ENCODE measurements at places on chromosomes 11 and 22. TPM values are rescaled to one million over a fixed set of nuclear protein-coding genes. Genes with fewer than 3 reads are reported as not detected.

PHETA2 gene
- total RNA-seq: 2.2 TPM

PLAAT3 gene
- total RNA-seq: 7.6 TPM

NXPE2 gene
- total RNA-seq: 0.18 TPM

DPAGT1 gene
- 31.4 TPM for total RNA-seq

DDIAS gene
- 4.0 TPM for total RNA-seq

FLRT1 gene
- total RNA-seq: 0.53 TPM

MFRP gene
- not detected for total RNA-seq

LRRN4CL gene
- total RNA-seq: 0.81 TPM

RBMXL2 gene
- 0.54 TPM for total RNA-seq

C22orf15 gene
- total RNA-seq: 0.07 TPM

RPS19BP1 gene
- 169 TPM for total RNA-seq

FREY1 gene
- total RNA-seq: 2.7 TPM

SMARCB1 gene
- 162 TPM for total RNA-seq

KCNQ1OT1 gene
- 3.1 TPM for total RNA-seq

GGTLC3 gene
- total RNA-seq: 1.2 TPM

SYTL2 gene
- 4.1 TPM for total RNA-seq

NTM gene
- 1.1 TPM for total RNA-seq

- H3K4me1 ChIP-seq: no peaks in the 10 kb centered on the region
- no peak overlapping the region for H3K27ac ChIP-seq
- H3K27me3 ChIP-seq: peaks cover under 1% of the 10 kb centered on the region
- no peak overlapping the region for H3K4me3 ChIP-seq
Observed at GRCh38 chr22:35549328-35549727, 8.7 kb downstream of the RASD2 start.

GRCh38 chr11:9568161-9568853 is 5.2 kb upstream of the WEE1 start:
- H3K27me3 ChIP-seq: no peaks in the 10 kb centered on the region
- no peaks in the 10 kb centered on the region for H3K36me3 ChIP-seq
- H3K27ac ChIP-seq: peak overlapping the region; percentile 98
- peaks cover 35% of the 10 kb centered on the region for H3K4me1 ChIP-seq
- no peak overlapping the region for H3K4me3 ChIP-seq

- no peak for DNase-seq
- no peaks in the 10 kb centered on the region for H3K36me3 ChIP-seq
- no peak overlapping the region for H3K27ac ChIP-seq
- H3K27me3 ChIP-seq: no peaks in the 10 kb centered on the region
Observed at GRCh38 chr11:103808252-103808651, 228.2 kb upstream of the DDI1 start.

- H3K36me3 ChIP-seq: no peaks in the 10 kb centered on the region
- H3K27me3 ChIP-seq: no peaks in the 10 kb centered on the region
- peak; percentile 77 for DNase-seq
- peaks cover 29% of the 10 kb centered on the region for H3K4me1 ChIP-seq
- H3K27ac ChIP-seq: peak overlapping the region; percentile 90
Observed at GRCh38 chr22:27959335-27960090, 40.5 kb upstream of the PITPNB start.

GRCh38 chr11:5275369-5276110 is 5.8 kb upstream of the HBE1 start:
- H3K4me3 ChIP-seq: no peak overlapping the region
- no peaks in the 10 kb centered on the region for H3K4me1 ChIP-seq
- DNase-seq: peak; percentile 9
- H3K27me3 ChIP-seq: no peaks in the 10 kb centered on the region

DNA sequence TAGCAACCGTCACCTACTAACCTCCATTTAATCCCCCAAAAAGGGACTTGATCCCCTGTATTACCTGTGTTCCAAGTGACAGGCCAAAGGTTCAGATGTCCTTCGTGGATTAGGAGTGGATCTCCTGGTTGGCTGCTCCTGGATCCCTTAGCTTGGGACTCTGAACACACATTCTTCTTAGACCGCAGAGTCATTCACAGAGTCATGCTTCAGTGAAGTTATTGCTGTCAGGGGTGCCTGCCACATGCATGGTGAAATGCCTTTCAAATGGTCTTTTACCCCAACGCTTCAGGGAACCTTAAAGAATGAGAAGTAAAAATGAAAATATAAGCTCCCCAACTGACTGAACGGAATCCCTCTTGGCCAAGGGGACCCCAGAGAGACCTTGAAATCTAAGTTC is 49.1 kb downstream of the ADAMTS8 start:
- H3K27ac ChIP-seq: no peak overlapping the region
- H3K4me3 ChIP-seq: no peak overlapping the region
- DNase-seq: no peak

DNA sequence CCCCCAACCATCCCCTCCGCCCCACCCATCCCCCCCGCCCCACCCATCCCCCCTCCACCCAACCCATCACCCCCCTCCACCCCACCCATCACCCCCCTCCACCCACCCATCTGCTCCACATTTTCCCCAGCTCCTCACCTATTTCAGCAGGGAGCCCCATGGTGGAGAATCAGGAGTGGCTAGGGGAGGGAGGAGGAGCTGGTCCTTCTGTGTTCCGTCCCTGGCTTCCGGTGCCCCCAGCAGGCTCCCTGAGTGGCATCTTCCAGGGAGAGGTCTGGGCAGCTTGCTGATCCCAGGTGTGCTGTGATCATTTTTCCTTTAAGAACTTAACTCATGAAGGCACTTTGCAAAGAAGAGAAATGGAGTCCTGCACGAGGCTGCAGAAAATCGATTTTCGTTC is 365.8 kb downstream of the TBC1D22A start:
- no peaks in the 10 kb centered on the region for H3K27me3 ChIP-seq
- H3K36me3 ChIP-seq: no peaks in the 10 kb centered on the region
- no peak overlapping the region for H3K27ac ChIP-seq
- H3K4me1 ChIP-seq: no peaks in the 10 kb centered on the region
- DNase-seq: no peak

DNA sequence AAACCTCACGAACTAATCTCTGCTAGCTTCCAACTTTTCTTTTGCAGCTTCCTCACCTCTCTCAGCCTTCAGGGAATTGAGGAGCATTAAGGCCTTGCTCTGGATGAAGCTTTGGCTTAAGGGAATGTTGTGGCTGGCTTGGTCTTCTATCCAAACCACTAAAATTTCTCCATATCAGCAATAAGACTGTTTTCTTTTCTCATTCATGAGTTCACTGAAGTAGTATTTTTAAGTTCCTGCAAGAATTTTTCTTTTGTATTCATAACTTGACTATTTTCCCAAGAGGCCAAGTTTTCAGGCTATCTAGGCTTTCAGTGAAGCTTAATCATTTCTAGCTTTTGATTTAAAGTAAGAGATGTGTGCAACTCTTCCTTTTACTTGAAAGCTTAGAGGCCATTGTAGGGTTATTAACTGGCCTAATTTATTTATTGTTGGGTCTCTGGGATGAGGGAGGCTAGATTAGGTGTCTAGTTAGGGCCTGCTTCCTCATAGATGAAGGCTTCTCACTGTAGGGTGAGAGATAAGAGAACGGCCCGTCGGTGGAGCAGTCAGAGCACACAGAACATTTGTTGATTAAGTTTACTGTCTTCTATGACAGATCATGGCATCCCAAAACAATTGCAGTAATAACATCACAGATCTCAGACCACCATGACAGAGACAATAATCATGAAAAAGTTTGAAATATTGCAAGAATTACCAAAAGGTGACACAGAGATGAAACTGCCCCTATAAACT is 33.2 kb downstream of the CSF2RB start:
- H3K4me3 ChIP-seq: no peak overlapping the region
- H3K36me3 ChIP-seq: no peaks in the 10 kb centered on the region
- no peak overlapping the region for H3K27ac ChIP-seq
- H3K4me1 ChIP-seq: no peaks in the 10 kb centered on the region
- H3K27me3 ChIP-seq: no peaks in the 10 kb centered on the region

DNA sequence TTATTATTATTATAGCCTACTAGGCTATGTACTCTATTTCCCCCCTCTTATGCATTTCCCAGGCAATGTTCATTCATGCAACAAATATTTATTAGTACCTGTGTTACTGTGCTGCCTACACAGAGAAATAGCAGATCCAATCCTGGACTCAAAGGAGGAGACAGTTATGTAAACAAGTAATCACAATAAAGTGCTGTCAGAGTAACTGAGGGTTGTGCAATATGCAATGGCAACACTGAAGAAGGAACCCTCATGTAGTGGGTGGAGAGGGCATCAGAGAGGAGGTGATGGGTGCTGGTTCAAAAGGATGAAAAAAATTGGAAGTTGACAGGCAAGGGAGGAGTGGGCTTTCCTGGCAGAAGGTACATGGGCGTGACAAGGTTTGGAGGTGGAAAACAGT is 886 bp upstream of the P4HA3 start:
- no peaks in the 10 kb centered on the region for H3K4me1 ChIP-seq
- H3K27ac ChIP-seq: no peak overlapping the region
- H3K36me3 ChIP-seq: no peaks in the 10 kb centered on the region
- H3K4me3 ChIP-seq: no peak overlapping the region
- no peak for DNase-seq
- peaks cover 61% of the 10 kb centered on the region for H3K27me3 ChIP-seq

- H3K36me3 ChIP-seq: no peaks in the 10 kb centered on the region
- no peak overlapping the region for H3K27ac ChIP-seq
- no peaks in the 10 kb centered on the region for H3K27me3 ChIP-seq
- no peaks in the 10 kb centered on the region for H3K4me1 ChIP-seq
- no peak for DNase-seq
Observed at GRCh38 chr11:38680166-38680565, 2082.1 kb upstream of the RAG2 start.

GRCh38 chr22:49081926-49082325 is 745.7 kb downstream of the BRD1 start:
- DNase-seq: no peak
- no peaks in the 10 kb centered on the region for H3K27me3 ChIP-seq
- H3K27ac ChIP-seq: no peak overlapping the region
- no peaks in the 10 kb centered on the region for H3K36me3 ChIP-seq
- H3K4me3 ChIP-seq: no peak overlapping the region
- no peaks in the 10 kb centered on the region for H3K4me1 ChIP-seq

DNA sequence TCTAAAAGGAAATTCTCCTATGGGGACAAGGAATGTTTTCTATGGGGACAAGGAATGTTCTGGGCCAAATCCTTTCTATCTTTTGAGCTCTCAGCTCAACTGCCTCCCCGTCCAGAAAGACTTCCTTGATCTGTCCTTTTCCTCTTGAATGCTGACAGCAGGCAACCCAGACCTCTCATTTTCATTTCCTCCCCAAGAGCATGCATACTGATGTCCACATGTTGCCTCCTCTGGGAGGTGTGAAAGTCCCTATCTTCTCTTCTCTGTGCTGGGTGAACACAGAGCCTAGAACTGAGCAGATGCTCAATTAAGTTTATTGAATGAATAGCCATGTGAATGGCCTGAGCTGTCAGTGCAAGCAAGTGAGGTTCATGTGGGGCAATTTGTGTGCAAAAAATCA is 331.9 kb upstream of the NARS2 start:
- H3K4me1 ChIP-seq: no peaks in the 10 kb centered on the region
- no peak overlapping the region for H3K4me3 ChIP-seq
- no peaks in the 10 kb centered on the region for H3K27me3 ChIP-seq
- H3K27ac ChIP-seq: no peak overlapping the region
- DNase-seq: no peak
- H3K36me3 ChIP-seq: no peaks in the 10 kb centered on the region

- no peaks in the 10 kb centered on the region for H3K36me3 ChIP-seq
- no peak overlapping the region for H3K4me3 ChIP-seq
- no peak overlapping the region for H3K27ac ChIP-seq
- H3K4me1 ChIP-seq: peaks cover 16% of the 10 kb centered on the region
- no peak for DNase-seq
- H3K27me3 ChIP-seq: no peaks in the 10 kb centered on the region
Observed at GRCh38 chr22:46777609-46777970, 15.1 kb downstream of the TBC1D22A start.

GRCh38 chr11:4697585-4697984 is at the start of gene OR51E2:
Gene OR51E2, minus strand, starts transcription at chr11:4697853. Its CDS starts 15,142 bp downstream, at chr11:4682711.
- H3K4me1 ChIP-seq: no peaks in the 10 kb centered on the region
- H3K4me3 ChIP-seq: no peak within 1 kb of the TSS
- H3K36me3 ChIP-seq: no peaks in the 10 kb centered on the region
- no peaks in the 10 kb centered on the region for H3K27me3 ChIP-seq

GRCh38 chr22:32413719-32414118 is 1.7 kb upstream of the RTCB start:
- no peaks in the 10 kb centered on the region for H3K36me3 ChIP-seq
- peaks cover 7% of the 10 kb centered on the region for H3K4me1 ChIP-seq
- peaks cover 15% of the 10 kb centered on the region for H3K27me3 ChIP-seq
- peak; percentile 34 for DNase-seq

DNA sequence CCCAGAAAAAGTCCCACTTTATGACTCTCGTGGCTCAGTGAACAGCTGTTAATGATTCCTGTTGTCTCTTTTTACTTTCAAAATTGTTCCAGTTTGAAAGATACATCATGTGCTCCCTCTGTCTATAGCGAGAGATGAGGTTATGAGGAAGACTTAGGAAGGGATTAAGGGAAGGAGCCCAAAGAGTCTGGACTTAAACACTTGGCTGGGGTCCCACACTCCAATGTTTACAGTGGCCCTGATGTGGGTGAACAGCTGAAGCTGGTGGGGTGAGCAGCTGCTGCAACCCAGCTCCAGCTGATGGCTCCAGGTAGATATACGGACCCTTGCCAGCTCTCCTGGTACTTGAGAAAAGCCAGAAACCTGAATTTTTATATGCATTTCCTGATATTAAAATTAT is 84.5 kb upstream of the PLET1 start:
- no peaks in the 10 kb centered on the region for H3K4me1 ChIP-seq
- DNase-seq: no peak
- no peaks in the 10 kb centered on the region for H3K27me3 ChIP-seq

GRCh38 chr11:11246166-11246565 is 106.9 kb downstream of the CSNK2A3 start:
- H3K4me1 ChIP-seq: no peaks in the 10 kb centered on the region
- H3K27me3 ChIP-seq: peaks cover 12% of the 10 kb centered on the region
- no peak overlapping the region for H3K4me3 ChIP-seq
- DNase-seq: no peak

GRCh38 chr11:35185696-35186095 is 46.7 kb downstream of the CD44 start:
- no peaks in the 10 kb centered on the region for H3K36me3 ChIP-seq
- peak; percentile 70 for DNase-seq
- peak overlapping the region; percentile 73 for H3K27ac ChIP-seq
- H3K27me3 ChIP-seq: no peaks in the 10 kb centered on the region
- H3K4me1 ChIP-seq: peaks cover 30% of the 10 kb centered on the region

- DNase-seq: no peak
- no peak overlapping the region for H3K4me3 ChIP-seq
- no peak overlapping the region for H3K27ac ChIP-seq
- no peaks in the 10 kb centered on the region for H3K4me1 ChIP-seq
Observed at GRCh38 chr11:64459609-64460008, 100.6 kb downstream of the RPS6KA4 start.

Measured in cardiac muscle cell (in vitro differentiated cells and primary cell).